Muscle of leg (tissue), 16 donors: ENCODE measurements at places on chromosomes 5 and 9. TPM values are rescaled to one million over a fixed set of nuclear protein-coding genes. Genes with fewer than 3 reads are reported as not detected.

- DNase-seq, result no peak
Observed at GRCh38 chr5:58187432-58188261, 272.2 kb downstream of the PLK2 start.

The IL3 gene
- not detected for total RNA-seq

GRCh38 chr5:149719666-149720065 is 10.4 kb upstream of the PPARGC1B start:
- DNase-seq, result no peak

- no peak for DNase-seq
Observed at GRCh38 chr9:134324359-134325095, 1.7 kb upstream of the RXRA start.

DNA sequence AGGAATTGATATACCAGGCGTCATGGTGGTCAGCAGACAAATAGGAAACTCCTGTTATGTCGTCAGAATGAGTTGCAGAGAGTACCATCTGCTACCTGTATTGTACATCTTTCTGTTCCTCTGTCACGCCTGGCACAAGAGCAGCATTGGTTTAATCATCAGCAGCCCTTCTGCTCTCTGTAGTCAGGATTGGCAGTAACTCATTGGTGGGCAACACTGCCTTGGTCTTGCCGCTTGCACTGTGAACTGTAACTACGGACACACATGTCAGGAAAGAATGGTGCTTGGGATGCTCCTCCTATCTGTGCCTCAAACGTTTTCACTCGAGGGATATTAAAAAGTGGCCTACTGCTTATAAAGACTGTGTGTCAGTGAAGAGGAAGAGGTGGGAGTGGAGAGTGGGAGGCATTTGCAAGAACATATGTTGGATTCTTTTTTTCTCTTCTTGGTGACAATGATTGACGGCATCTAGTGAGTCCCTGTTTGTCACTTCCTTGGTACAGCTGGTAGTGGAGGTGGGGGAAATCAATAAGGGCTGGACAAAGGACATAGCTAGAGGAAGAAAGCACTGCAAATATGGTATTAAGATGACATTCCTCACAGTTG is 76.6 kb downstream of the F2RL2 start:
- no peak for DNase-seq
